Thoracic aorta (tissue), 2 donors: ENCODE measurements at places on chromosomes 7 and 10. TPM values are rescaled to one million over a fixed set of nuclear protein-coding genes. Genes with fewer than 3 reads are reported as not detected.

DNA sequence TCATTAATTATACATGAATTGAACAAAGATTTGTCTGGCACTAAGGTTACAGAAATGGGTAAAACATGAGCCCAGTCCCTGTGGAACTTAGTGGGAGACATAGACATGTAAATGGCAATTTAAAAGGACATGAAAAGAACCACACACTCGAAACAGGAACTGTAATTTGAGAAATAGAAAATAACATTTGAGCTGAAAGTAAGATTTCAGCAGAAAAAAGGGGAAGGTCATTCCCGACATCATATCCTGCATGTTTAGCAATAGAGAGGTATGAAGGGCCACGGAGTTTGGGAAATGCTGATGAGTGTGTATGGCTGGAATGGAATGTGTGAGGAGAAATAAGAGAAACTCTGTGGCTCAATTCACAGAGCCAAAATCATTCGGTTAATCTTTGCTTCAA lies 175.4 kb upstream of the AHR start:
- DNase-seq, result no peak
- H3K36me3 ChIP-seq, result no peaks in the 10 kb centered on the region
- H3K27me3 ChIP-seq, result no peaks in the 10 kb centered on the region
- no peak overlapping the region for H3K4me3 ChIP-seq
- H3K4me1 ChIP-seq, result no peaks in the 10 kb centered on the region
- no peak overlapping the region for H3K27ac ChIP-seq

DNA sequence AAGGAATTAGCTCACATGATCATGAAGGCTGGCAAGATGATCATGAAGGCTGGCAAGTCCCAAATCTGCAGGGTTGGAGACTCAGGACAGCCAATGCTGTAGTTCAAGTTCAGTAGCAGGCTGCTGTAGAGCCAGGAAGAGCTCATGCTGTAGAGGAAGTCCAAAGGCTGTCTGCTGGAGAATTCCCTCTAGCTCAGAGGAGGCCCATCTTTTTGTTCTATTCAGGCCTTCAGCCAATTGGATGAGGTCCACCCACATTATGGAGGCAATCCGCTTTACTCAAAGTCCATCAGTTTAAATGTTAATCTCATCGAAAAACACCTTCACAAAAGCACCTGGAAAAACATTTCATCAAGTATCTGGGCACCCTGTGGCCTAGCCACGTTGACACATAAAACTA lies 24.8 kb upstream of the FAM171A1 start:
- no peak overlapping the region for H3K27ac ChIP-seq
- no peaks in the 10 kb centered on the region for H3K27me3 ChIP-seq
- DNase-seq, result no peak
- H3K4me3 ChIP-seq, result no peak overlapping the region
- H3K36me3 ChIP-seq, result no peaks in the 10 kb centered on the region

- no peak overlapping the region for H3K27ac ChIP-seq
- no peaks in the 10 kb centered on the region for H3K36me3 ChIP-seq
- no peak for DNase-seq
- H3K27me3 ChIP-seq, result no peaks in the 10 kb centered on the region
- H3K4me3 ChIP-seq, result no peak overlapping the region
Measured at GRCh38 chr7:19648791-19649190, 60.0 kb downstream of the POLR1F start.

- DNase-seq, result no peak
- no peaks in the 10 kb centered on the region for H3K36me3 ChIP-seq
- no peak overlapping the region for H3K4me3 ChIP-seq
- no peak overlapping the region for H3K27ac ChIP-seq
- H3K27me3 ChIP-seq, result no peaks in the 10 kb centered on the region
- H3K4me1 ChIP-seq, result no peaks in the 10 kb centered on the region
Measured at GRCh38 chr7:42753811-42754363, 158.0 kb downstream of the C7orf25 start.

- no peak for DNase-seq
- peaks cover 95% of the 10 kb centered on the region for H3K4me1 ChIP-seq
- no peaks in the 10 kb centered on the region for H3K36me3 ChIP-seq
- H3K27ac ChIP-seq, result no peak overlapping the region
Measured at GRCh38 chr10:79405995-79406515, 39.4 kb downstream of the ZCCHC24 start.

DNA sequence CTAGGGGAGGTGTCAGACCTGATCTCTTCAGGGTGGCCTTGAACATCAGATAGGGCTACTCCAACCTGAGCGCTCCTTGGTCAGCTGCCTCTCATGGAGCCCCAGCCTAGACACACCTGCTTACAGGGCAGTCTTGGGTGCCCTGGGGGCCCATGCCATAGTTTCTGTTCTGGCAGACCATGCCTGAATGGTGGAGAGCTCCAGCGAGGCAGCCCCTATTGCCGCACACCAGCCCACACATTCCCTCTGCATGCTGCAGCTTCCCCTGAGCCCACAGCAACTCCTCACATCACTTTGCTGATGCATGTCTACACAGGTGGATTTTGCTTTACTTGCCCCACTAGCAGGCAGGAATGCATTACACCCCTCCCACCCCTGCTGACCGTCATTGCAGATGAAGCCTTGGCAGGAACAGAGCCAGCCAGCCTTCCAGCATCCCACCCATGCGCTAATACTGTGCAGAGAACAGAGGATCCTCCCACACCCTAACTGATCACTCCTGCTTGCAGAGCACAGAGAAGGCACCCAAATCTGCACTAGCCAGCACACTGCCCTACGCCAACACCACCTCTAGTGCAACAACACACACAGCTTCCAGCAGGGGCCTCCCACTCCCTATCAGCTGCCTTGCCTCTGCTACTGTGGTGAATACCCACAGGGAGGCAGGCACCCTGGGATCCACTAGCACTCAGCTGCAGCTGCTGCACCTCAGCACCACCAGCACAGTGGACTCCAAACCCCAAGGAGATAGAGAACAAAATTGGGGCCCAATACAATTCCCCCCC lies 43.0 kb upstream of the GRM3 start:
- no peaks in the 10 kb centered on the region for H3K27me3 ChIP-seq
- no peaks in the 10 kb centered on the region for H3K36me3 ChIP-seq
- H3K27ac ChIP-seq, result no peak overlapping the region

DNA sequence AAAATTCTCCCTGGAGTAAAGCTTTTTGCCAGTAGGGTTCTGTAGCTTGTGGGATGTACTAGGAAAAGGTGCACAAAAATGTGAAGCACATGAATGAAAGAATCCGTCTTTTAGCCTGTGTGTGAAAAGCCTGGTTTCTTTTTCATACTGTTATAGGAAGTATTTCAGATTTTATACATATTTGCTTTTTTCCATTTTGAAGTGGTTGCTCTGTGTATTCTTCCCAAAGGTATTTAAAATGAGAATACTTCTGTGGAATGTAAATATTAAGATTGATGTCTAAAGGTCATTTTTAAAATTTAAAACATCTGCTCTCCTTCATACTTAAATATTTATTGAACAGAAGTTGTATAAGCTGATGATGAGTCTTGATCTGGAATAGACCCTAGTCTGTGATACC lies 96.8 kb downstream of the CDK14 start:
- no peaks in the 10 kb centered on the region for H3K27me3 ChIP-seq
- no peak for DNase-seq
- H3K36me3 ChIP-seq, result no peaks in the 10 kb centered on the region
- no peaks in the 10 kb centered on the region for H3K4me1 ChIP-seq

The ATG9B gene
- 1.2 TPM for total RNA-seq

The LIPJ gene
- not detected for total RNA-seq

The NRBF2 gene
- total RNA-seq, result 13.1 TPM

The ACTR3C gene
- total RNA-seq, result 0.14 TPM

The VIPR2 gene
- 29.5 TPM for total RNA-seq
